ENCODE measurements at places on chromosomes 4 and X. TPM values are rescaled to one million over a fixed set of nuclear protein-coding genes. Genes with fewer than 3 reads are reported as not detected.

- no peak overlapping the region for H3K4me3 ChIP-seq
- no peaks in the 10 kb centered on the region for H3K27me3 ChIP-seq
- no peak for DNase-seq
- H3K27ac ChIP-seq, result no peak overlapping the region
Measured at GRCh38 chr4:121817006-121817405, 6.7 kb downstream of the CCNA2 start.

The PDZD4 gene
- total RNA-seq, result 0.44 TPM

GRCh38 chr4:110854021-110854678, 231.3 kb upstream of the PITX2 start:
- H3K27me3 ChIP-seq, result no peaks in the 10 kb centered on the region
- H3K36me3 ChIP-seq, result no peaks in the 10 kb centered on the region
- no peak overlapping the region for H3K27ac ChIP-seq
- no peak for DNase-seq
- no peaks in the 10 kb centered on the region for H3K4me1 ChIP-seq

The ZCCHC12 gene
- not detected for total RNA-seq

DNA sequence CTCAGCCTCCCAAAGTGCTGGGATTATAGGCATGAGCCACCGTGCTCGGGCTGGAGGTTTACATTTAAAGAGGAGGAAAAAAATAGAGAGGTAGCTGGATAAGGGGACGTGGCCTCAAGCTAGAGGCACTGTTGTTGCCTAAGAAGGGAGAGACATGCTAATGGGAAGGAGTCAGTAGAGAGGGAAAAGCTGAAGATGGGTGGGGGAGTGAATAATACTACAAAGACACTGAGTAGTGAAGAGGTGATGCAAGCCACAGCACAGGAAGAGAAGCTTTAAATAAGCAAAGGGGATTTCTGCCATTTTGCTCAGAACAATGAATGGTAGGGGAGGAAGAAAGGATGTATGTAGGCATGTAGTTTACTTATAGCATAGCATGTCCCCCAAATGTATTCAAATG, 11.5 kb upstream of the AP1S2 start:
- no peaks in the 10 kb centered on the region for H3K36me3 ChIP-seq
- H3K4me1 ChIP-seq, result no peaks in the 10 kb centered on the region
- no peak for DNase-seq
- no peak overlapping the region for H3K4me3 ChIP-seq
- no peak overlapping the region for H3K27ac ChIP-seq

DNA sequence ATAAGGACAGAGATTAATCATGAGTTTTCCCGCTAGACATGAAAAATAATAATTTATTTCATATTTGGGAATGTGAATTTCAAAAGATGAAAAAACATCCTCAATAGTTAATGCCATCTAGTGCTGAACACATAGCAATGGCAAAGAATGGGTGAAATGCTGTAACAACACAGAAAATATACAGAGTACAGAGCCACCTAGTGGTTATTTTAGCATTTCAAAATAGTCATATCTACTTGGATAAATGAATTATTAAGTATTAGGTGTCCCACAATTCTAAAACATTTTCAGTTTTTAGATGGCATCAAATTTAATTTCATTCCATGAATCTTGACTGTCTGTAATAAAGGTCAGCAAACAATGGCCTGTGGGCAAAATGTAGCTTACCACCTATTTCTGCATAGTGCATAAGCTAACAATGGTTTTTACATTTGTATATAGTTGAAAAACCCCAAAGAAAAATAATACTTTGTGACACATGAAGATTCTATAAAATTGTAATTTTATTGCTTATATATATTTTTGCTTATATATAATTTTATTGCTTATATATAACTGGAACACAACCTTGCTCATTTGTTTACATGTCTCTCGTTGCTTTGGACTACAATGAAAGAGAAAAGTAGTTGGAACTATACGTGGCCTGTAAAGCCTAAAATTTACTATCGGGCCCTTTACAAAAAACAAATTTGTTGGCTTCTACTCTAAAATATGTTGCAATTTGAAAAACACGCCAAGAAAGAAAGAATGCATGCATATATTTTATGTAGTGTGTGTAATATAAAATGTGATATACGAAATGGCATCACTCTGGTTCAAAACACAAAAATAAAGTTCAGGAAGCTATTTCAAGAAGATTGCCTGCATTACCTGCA, 99.1 kb upstream of the FAM47C start:
- no peak overlapping the region for H3K4me3 ChIP-seq
- H3K4me1 ChIP-seq, result no peaks in the 10 kb centered on the region
- H3K27me3 ChIP-seq, result no peaks in the 10 kb centered on the region
- H3K36me3 ChIP-seq, result no peaks in the 10 kb centered on the region

The RIPPLY1 gene
- not detected for total RNA-seq

- no peaks in the 10 kb centered on the region for H3K36me3 ChIP-seq
- H3K4me1 ChIP-seq, result no peaks in the 10 kb centered on the region
- peaks cover 5% of the 10 kb centered on the region for H3K27me3 ChIP-seq
- H3K4me3 ChIP-seq, result no peak overlapping the region
Measured at GRCh38 chr4:186169333-186169944, 21.9 kb upstream of the CYP4V2 start.

The SAP30 gene
- total RNA-seq, result 30.9 TPM

The CTAG1B gene
- total RNA-seq, result not detected

- no peaks in the 10 kb centered on the region for H3K4me1 ChIP-seq
- no peak for DNase-seq
- no peaks in the 10 kb centered on the region for H3K36me3 ChIP-seq
- H3K27me3 ChIP-seq, result peaks cover 2% of the 10 kb centered on the region
Measured at GRCh38 chr4:174089711-174090110, 193.8 kb downstream of the FBXO8 start.

DNA sequence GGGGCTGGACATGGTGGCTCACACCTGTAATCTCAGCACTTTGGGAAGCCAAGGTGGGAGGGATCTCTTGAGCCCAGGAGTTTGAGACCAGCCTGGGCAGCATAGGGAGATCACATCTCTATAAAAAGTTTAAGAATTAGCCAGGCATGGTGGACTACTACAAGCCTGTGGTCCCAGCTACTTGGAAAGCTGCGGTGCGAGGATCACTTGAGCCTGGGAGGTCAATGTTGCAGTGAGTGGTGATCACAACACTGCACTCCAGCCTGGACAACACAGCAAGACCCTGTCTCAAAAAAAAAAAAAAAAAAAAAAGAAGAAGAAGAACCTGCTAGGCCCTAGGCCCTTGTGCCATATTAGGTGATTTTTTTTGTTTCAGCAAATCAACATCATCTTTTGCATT, 12.2 kb downstream of the SRD5A3 start:
- DNase-seq, result no peak
- no peaks in the 10 kb centered on the region for H3K27me3 ChIP-seq
- no peak overlapping the region for H3K4me3 ChIP-seq
- H3K36me3 ChIP-seq, result peaks cover 14% of the 10 kb centered on the region
- peaks cover 12% of the 10 kb centered on the region for H3K4me1 ChIP-seq
- no peak overlapping the region for H3K27ac ChIP-seq

DNA sequence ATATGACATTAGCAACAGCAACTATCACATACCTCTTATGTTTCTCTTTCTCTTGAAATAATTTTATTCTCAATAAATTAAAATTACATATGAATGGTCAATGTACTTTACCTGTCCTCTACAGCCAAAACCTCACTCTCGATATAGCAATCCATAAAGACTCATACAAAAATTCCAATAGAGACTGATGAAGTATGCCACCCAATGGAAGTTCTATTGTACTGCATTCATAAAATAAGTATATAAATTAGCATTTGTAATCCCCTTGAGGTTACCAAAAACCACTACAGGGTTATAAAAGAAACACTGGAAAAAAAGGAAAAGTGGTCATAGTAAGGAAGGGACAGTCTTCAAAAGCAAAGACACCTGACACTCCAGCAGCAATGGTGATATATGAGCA, 32.8 kb downstream of the CLDN2 start:
- H3K36me3 ChIP-seq, result no peaks in the 10 kb centered on the region
- no peak overlapping the region for H3K27ac ChIP-seq
- DNase-seq, result no peak
- H3K4me3 ChIP-seq, result no peak overlapping the region

GRCh38 chr4:94714365-94715160, 43.2 kb upstream of the BMPR1B start:
- H3K27ac ChIP-seq, result no peak overlapping the region
- no peaks in the 10 kb centered on the region for H3K27me3 ChIP-seq
- no peaks in the 10 kb centered on the region for H3K4me1 ChIP-seq
- no peak overlapping the region for H3K4me3 ChIP-seq
- H3K36me3 ChIP-seq, result no peaks in the 10 kb centered on the region

The EDA2R gene
- total RNA-seq, result 3.8 TPM

- H3K27me3 ChIP-seq, result no peaks in the 10 kb centered on the region
- DNase-seq, result no peak
- no peaks in the 10 kb centered on the region for H3K36me3 ChIP-seq
- H3K27ac ChIP-seq, result no peak overlapping the region
- no peak overlapping the region for H3K4me3 ChIP-seq
Measured at GRCh38 chr4:116870686-116871085, 214.7 kb downstream of the TRAM1L1 start.

The PNMA3 gene
- total RNA-seq, result 0.67 TPM

- no peak overlapping the region for H3K4me3 ChIP-seq
- no peaks in the 10 kb centered on the region for H3K27me3 ChIP-seq
- H3K27ac ChIP-seq, result no peak overlapping the region
- DNase-seq, result no peak
- no peaks in the 10 kb centered on the region for H3K36me3 ChIP-seq
- H3K4me1 ChIP-seq, result no peaks in the 10 kb centered on the region
Measured at GRCh38 chrX:40227125-40227524, 129.4 kb upstream of the BCOR start.

DNA sequence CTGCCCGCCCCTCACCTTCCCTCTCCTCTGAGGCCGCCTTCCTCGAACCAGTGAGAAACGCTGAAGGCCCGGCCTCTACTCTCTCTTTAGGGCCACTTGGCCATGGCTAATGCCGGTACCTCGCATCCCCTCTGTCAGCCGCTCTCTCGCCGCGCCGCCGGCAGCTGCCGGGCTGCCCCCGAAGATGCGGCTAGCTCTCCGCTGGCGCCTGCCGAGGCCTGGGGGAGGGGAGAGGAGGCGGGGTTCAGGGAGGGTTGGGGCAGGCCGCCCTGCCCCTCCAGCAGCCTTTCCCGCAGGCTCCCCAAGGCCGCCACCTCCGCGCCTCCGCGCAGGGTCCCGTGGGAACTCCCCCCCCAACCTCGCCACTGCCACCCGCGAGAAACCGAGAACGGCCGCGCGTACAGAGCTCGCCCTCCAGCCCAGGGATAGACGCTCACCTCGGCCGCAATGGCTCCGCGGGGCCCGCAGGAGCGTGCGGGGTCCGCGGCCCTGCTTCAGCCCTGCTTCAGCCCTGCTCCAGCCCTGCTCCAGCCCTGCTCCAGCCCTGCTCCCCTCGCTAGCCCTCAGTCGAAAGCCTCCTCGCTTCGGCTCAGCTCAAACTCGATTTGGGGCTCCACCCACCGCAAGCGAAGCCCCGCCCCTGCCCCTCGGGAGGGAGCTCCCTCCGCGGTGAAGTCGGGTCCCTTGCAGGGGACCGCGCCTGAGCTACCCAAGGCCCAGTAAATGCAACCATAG, at the start of gene HUWE1:
Gene HUWE1 (minus strand): TSS at position 569 of the 735 bp plus-strand sequence. CDS start 32,612 bp downstream, outside the sequence.
- peak within 1 kb of the TSS; percentile 80 for H3K27ac ChIP-seq
- peaks cover 23% of the 10 kb centered on the region for H3K36me3 ChIP-seq
- H3K4me3 ChIP-seq, result peak within 1 kb of the TSS; percentile 91
- H3K4me1 ChIP-seq, result peaks cover 22% of the 10 kb centered on the region
- no peaks in the 10 kb centered on the region for H3K27me3 ChIP-seq
- DNase-seq, result peak; percentile 80

The CFI gene
- 0.10 TPM for total RNA-seq

Measured in activated T-helper 1 cell treated with anti-CD3 and anti-CD28 coated beads, Interleukin-12 subunit alpha, Interleukin-12 subunit beta, Interleukin-2, Interleukin-4 antibody, amounts not matched to agents 30 ng/mL and 10 ng/mL and 1 ng/mL, durations not matched to agents 14 hours and 24 hours and 36 hours (primary cell).